ENCODE measurements at places on chromosomes 1 and 21. TPM values are rescaled to one million over a fixed set of nuclear protein-coding genes. Genes with fewer than 3 reads are reported as not detected.

Gene SFN
- total RNA-seq: 0.81 TPM

Gene FMO1
- total RNA-seq: 0.81 TPM

Gene KDF1
- total RNA-seq: 2.3 TPM

Gene LYPD8
- not detected for total RNA-seq

Gene HHIPL2
- not detected for total RNA-seq

Gene SLC66A1
- total RNA-seq: 11.5 TPM

Gene PCSK9
- 0.64 TPM for total RNA-seq

Gene APCS
- not detected for total RNA-seq

Gene CYP4A22
- total RNA-seq: not detected

Gene CHRM3
- 108 TPM for total RNA-seq

Gene BEND5
- 2.6 TPM for total RNA-seq

Gene SZT2
- 40.0 TPM for total RNA-seq

Gene SPRR1B
- total RNA-seq: 15.1 TPM

Gene C8B
- total RNA-seq: not detected

Gene KRTAP19-1
- not detected for total RNA-seq

Gene MSH4
- total RNA-seq: 0.67 TPM

Gene TRIM17
- total RNA-seq: not detected

Gene RPL22
- 251 TPM for total RNA-seq

Gene GPR161
- 18.2 TPM for total RNA-seq

Gene LPAR3
- 3.3 TPM for total RNA-seq

Gene RNF11
- total RNA-seq: 112 TPM

Gene AGMAT
- total RNA-seq: not detected

Gene HMGN2
- total RNA-seq: 128 TPM

Gene LGR6
- total RNA-seq: 0.12 TPM

Gene ZSCAN20
- total RNA-seq: 6.9 TPM

Gene RNU1-4
- total RNA-seq: not detected

Gene LAMTOR2
- total RNA-seq: 66.8 TPM

Gene TMEM81
- 1.6 TPM for total RNA-seq

Gene USH2A
- total RNA-seq: 0.39 TPM

Gene C4BPA
- total RNA-seq: not detected

Gene CASQ2
- total RNA-seq: 86.2 TPM

Gene FCRLB
- total RNA-seq: 0.23 TPM

Gene CD1D
- total RNA-seq: 1.6 TPM

Gene FGR
- total RNA-seq: 10.1 TPM

Gene CR1L
- not detected for total RNA-seq

Gene ZNF593OS
- not detected for total RNA-seq

Data from gastroesophageal sphincter (tissue), 4 donors.